ENCODE measurements at places on chromosomes 5 and 9.

DNA sequence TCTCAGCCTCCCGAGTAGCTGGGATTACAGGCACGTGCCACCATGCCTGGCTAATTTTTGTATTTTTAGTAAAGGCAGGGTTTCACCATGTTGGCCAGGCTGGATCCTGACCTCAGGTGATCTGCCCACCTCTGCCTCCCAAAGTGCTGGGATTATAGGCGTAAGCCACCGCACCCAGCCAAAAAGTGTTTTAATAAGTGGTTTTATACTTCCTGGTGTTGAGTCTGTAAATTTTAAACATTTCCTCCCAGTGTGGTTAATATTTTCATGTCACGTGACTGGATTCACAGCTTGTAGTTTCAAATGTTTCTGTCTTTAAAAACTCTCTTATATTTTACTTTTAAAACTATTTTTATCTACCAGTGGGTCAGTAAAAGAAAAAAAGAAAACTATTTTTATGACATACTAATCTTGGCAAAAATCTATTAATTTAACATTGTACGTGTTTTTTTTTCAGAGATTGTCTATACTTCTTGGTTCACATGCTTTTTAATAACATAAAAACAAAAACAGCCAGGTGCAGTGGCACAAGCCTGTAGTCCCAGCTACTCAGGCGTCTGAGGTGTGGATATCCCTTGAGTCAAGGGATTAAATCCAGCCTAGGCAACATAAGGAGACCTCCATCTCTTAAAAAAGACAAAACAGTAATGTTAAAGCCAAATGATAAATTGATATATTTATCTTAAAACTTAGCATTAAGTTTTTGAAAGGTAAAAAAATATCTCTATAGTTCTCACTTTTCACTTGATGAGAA lies 117.1 kb downstream of the DMXL1 start:
- DNase-seq, result no peak

DNA sequence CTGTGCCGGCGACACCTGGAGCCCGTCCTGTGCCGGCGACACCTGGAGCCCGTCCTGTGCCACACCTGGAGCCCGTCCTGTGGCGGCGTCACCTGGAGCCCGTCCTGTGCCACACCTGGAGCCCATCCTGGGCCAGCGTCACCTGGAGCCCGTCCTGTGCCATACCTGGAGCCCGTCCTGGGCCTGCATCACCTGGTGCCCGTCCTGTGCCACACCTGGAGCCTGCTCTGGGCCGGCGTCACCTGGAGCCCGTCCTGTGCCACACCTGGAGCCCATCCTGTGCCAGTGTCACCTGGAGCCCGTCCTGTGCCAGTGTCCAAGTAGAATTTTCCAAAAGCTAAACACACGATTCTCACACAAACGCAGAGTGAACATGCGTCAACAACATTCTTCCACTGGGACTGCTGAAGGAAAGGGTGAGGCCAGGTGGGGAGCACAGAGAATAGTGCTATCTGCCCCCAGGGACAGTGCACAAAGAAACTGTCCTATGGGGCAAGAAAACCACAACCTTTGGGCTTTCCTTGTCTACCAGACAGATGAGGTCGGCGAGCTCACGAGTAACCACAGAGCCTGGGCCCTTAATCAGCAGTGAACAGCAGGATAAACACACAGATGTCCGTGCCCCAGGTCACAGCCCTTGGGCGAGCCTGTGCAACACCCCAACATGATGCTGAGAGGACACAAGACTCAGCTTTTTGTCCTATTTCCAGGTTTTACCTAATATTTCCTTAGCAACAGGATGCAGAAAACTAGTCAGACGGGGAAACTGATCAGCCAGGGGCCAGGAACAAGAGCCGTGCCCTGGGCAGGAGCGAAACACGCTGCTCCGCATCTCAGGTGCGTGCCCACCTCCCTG lies 7.9 kb downstream of the QSOX2 start:
- no peak for DNase-seq

DNA sequence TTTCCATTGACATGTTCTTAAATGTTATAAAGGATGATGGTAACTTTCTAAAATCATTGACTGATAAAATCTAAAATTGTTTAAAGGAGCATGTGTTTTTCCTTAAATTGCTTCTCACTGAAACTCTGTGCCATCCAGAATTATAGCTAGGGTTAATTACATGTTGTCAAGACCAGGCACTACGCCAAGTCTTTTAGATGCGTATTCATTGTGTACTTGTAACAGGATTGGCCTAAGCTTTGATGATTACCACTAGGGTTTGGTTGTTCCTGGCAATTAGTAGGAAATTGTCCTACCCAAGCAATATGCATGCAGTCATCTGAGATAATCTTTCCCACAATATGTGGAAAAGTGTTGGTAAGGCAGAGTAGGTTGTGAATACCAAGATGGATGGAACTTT lies 43.8 kb downstream of the PRKACG start:
- no peak for DNase-seq

DNA sequence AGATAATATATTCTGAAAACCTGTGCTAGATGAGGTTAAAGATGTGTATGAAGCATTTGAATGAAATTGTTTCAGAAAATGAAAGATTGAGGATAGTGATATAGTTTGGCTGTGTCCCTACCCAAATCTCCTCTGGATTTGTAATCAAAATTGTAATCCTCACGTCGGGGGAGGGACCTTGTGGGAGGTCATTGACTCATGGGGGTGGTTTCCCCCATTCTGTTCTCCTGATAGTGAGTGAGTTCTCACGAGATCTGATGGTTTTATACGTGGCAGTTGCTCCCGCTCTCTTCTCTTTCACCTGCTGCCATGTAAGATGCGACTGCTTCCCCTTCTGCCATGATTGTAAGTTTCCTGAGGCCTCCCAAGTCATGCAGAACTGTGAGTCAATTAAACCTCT lies 2.0 kb upstream of the TEX48 start:
- no peak for DNase-seq

DNA sequence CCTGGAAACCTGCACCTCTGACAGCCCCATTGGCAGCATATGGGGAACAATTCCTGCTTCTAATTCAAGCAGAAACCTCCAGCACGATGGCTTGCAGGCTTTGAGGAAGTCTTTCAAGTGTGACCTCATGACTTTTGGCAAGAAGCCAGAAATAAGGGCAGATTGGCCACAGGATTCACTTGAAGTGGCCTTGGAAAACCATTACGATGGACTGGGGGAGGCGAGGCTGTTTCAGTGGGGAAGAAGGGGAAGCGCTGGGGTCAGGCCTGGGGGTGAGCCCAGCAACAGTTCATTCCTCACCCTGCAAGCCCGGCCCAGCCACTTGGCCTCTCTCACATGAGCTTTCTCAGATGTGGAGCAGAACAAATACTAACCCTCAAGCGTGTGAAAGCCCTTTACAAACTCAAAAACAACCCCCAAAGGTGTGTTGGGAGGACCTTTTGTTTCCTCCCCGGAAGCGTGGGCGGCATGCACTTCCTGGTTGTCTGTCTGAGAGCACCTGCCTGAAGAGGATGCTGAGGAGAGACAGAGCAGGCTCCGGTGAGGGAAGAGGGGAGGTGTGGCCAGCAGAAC lies 26.9 kb upstream of the EEIG1 start:
- DNase-seq, result peak; percentile 86

DNA sequence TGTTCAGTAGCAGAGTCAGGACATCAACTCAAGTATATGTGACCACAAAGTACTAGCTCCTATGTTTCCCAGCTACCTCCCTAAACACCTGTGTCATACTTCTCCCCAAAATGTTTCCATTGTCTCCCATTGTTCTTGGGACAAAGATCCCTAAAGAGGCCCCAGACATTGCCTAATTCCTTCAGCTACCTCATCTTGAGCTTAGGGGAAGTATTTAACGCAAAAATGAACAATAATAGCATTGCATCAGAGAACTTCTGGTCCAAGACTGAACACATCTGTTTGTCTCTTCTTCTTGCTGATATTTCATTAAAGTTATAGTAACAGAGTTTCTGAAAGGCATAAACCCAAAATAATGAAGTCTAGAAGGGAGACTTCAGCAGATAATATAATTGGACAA lies 430.8 kb downstream of the MTRR start:
- no peak for DNase-seq

DNA sequence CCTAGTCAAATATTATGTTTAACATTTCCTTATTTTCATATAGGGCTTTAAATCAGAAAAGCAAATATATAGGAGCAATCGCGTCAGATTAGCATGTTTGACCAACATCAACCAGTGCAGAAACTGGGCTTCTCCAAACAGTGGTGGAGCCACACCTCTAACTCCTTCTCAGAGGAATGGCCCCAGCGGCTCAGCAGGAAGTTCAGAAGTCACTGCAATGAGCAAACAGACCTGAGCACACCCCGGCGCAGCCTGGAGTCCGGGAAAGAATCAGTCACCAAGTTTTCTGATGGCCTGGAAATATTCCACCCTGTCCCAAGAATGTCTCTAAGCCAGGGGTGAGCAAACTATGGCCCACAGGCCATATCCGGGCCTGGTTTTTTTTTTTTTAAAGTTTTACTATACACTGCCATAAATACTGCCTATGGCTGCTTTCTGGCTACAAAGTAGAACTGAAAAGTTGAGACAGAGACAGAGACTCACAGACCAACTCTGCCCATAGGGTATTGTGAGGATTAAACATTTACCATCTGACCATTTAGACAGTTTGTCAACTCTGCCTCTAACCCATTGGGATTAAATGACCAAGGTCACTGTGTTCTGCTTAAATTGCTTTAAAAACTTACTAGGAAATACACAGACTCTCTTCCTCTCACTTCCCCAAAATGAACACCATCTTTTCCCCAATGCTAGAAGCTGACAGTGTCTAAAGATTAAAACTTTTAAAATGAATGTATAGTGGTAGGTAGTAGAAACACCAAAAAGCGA lies 5.4 kb downstream of the GOLM1 start:
- no peak for DNase-seq

DNA sequence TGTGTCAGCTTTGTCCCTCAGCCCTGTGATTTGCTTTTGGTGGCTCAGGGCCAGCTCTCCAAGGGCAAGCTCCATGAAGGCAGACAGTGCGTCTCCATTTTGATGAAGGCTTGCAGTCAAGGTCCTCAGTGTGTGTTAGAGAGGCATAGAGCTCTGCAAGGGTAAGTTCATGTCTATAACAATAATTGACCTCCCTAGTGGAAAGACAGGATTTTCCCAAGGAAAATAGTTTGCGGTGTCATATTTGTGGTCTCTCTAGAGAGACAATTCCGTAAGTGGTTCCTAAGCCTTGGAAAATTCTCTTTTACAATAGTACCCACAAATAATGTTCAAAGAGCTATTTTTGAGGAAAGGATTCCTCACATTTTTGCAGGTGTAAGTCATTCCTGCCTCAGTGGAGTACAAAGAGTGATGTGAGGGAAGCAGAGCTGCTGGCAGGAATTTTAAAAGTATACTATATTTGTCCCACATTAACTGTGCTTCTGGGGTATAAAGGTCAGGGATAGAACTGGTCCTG lies 40.2 kb downstream of the SLC1A3 start:
- DNase-seq, result no peak

- DNase-seq, result no peak
Measured at GRCh38 chr9:105883847-105884246, 189.5 kb downstream of the TMEM38B start.

DNA sequence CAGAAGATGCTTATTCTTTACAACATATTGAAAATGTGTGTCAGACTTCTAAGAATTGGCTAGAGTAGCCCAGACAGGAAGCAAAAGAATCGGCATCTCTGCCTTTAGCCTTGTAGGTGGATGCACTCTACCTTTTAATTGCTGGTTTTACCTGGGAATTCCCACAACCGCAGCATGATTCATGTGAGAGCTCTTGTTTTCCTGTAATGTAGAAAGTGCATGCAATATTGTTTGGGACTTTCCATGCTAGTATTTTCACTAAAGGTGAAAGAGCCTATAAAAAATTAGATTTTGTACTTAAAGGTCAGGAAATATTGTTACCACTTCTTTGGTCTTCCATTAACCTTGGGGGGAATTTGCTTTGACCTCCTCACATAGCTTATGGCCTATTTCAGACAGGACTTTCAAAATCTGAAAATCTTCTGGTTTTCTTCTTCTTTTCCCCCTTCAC lies 89.8 kb downstream of the NTRK2 start:
- DNase-seq, result no peak

GRCh38 chr9:21803649-21804048 lies 1.2 kb downstream of the MTAP start:
- DNase-seq, result no peak

DNA sequence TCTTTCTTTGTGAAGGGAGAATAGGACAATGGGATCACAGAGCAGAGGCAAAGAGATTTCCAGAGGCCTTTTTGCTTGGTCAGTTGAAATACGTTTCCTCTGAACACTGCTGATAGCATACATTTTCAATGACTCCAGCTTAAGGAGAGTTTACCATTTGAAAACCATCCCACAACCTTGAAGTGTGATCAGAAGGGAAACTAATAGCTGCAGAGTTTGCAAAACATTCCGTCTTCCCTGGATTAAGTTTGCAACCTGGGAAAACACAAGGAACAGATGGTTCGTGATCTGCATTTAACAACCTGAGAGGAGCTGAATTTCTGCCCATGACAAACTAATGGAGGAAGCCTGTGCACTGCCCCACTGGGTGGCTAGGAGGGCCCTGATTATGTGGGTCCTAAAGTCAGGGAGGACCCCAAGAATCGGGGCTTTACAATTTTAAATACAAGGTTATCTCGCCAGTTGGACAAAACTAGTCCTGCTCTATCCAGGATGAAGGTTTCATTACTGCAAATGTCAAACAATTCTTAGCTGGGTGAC lies 35.6 kb downstream of the MTX3 start:
- no peak for DNase-seq

- no peak for DNase-seq
Measured at GRCh38 chr9:137172901-137173795, 1.3 kb upstream of the TMEM210 start.

- no peak for DNase-seq
Measured at GRCh38 chr9:133995012-133995896, 3.1 kb upstream of the VAV2 start.

- DNase-seq, result no peak
Measured at GRCh38 chr5:84779186-84779585, 394.5 kb upstream of the EDIL3 start.

- no peak for DNase-seq
Measured at GRCh38 chr9:109789971-109790370, 10.0 kb downstream of the PALM2AKAP2 start.

DNA sequence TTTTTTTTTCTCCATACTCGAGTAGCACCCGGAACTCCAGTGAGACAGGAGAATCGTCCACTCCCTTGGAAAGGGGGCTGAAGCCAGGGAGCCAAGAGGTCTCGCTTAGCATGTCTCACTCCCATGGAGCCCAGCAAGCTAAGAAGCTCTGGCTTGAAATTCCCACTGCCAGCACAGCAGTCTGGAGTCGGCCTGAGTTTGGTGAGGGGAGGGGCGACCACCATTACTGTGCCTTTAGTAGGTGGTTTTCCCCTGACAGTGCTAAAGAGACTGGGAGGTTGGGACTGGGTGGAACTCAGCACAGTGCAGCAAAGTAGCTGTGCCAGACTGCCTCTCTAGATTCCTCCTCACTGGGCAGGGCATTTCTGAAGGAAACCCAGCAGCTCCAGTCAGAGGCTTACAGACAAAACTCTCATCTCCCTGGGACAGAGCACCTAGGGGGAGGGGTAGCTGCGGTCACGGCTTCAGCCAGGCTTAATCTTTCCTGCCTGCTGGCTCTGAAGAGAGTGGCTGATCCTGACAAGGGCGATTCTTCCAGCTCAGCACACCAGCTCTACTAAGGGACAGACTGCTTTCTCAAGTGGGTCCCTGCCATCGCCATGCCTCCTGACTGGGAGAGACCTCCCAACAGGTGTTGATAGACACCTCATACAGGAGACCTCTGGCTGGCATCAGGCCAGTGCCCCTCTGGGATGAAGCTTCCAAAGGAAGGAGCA lies 414.5 kb upstream of the ZNF608 start:
- DNase-seq, result no peak

GRCh38 chr5:158450751-158451171 lies 591.8 kb upstream of the CLINT1 start:
- DNase-seq, result no peak

Data from T-helper 9 cell (primary cell).